Stimulated activated CD4-positive, alpha-beta T cell treated with anti-CD3 and anti-CD28 coated beads, Interleukin-12 subunit alpha, Interleukin-12 subunit beta, amount 100 ng/mL, for 24 hours (primary cell): ENCODE measurements at places on chromosomes 5 and 9.

DNA sequence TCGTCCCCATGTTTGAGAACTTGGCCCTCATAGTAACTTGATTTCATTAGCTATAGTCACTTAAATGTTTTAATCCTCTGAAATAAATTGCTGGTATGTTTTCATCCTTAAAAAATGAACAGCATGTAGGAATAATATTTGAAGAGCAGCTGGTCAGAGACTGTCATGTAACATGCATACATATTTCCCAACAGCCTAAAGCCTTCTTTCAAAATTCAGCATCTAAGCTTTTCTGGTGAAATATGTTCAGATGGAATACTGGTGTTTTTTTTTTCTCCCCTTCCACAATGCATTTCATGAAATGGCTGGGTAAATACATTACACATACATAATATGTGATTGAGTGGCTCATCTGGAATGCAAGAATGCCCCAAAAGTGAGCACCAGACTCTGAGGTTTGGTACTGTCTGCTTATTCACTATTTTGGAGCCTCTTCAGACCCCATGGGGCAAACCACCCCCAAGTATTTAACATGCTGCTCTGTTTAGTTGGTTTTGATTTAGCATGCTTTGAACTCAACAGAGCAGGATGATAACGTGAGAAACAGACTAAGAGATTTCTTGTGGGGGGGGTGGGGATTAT is 94.0 kb downstream of the SMARCA2 start:
- DNase-seq: no peak

GRCh38 chr9:111825468-111826145 is 30.9 kb upstream of the SHOC1 start:
- no peak for DNase-seq

- DNase-seq: no peak
Measured at GRCh38 chr5:129766798-129767197, 18.9 kb downstream of the MINAR2 start.

GRCh38 chr5:121937762-121938161 is 24.0 kb upstream of the SRFBP1 start:
- DNase-seq: no peak

DNA sequence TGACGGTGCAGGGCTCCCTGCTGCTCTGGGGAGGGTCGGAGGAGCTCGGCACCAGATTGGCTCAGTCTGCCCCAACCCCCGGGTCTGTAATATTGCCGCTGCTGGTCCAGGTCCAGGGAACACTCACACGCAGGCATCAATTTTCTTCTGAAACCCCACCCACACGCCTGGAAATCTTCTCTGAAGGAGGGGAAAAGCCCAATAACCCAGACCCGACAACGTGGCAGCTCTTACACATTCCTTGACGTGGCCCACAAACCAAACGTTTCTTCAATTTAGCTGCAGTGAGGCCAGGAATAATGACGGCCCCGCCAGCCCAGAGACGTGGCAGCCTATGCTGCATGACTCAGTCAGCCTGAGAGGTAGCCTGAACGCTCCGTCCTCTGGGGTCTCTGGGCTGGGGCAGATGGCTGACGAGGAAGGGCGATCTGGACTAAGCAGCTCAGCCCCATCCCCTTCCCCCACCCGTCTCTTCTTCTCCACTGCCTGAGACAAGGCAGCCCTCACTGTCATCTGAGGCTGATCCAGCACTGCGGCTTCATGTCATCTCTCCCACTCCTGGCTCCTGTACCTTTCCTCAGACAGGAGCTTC is 9.9 kb upstream of the SPARC start:
- DNase-seq: no peak

GRCh38 chr9:99832558-99832864 is 10.8 kb downstream of the NR4A3 start:
- no peak for DNase-seq
